ENCODE measurements at places on chromosomes 12 and 14.

DNA sequence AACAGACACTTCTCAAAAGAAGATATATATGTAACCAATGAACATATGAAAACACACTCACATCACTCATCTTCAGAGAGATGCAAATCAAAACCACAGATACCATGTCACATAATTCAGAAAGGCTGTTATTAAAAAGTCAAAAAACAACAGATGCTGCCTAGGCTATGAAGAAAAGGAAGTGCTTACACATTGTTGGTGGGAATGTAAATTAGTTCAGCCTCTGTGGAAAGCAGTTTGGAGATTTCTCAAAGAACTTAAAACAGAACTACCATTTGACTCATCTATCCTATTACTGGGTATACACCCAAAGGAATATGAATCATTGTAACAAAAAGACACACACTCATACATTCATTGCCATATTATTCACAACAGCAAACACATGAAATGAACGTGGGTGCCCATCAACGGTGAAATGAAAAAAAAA lies 35.1 kb downstream of the EIF2S3B start:
- DNase-seq: no peak

DNA sequence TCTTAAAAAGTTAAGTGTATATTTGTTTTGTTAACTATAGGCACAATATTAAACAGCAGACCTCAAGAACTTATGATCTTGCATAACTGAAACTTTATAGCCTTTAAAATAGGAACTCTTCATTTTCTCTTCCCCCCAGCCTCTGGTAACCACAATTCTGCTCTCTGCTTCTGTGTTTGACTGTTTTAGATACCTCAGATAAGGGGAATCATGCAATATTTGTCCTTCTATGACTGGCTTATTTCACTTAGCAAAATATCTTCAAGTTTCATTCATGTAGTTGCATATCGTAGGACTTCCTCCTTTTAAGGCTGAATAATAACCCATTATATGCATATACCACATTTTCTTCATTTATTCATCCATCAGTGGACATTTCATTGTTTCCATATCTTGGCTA lies 131.3 kb downstream of the PTPRO start:
- DNase-seq: no peak

- no peak for DNase-seq
Observed at GRCh38 chr12:1691123-1692007, 495 bp downstream of the ADIPOR2 start.

DNA sequence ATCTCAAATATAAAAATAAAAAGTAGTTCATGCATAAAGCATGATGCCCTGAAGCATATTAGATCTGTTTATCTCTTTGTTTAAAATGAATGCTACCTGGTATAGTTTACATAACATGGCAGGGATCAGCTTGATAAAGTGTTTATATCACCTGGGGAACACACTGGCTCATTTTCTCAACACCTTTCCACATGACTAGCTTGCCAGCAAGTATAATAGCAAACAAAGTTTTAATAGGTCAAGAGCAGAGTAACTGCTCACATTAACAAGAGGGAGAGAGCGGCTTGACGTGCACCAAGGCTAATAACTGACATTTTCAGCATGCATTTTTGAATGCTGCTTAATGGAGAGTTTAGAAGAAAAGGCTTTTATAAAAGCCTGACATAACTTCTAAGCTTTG lies 246.4 kb downstream of the EGLN3 start:
- no peak for DNase-seq

- no peak for DNase-seq
Observed at GRCh38 chr14:72942934-72943333, 16.7 kb downstream of the DCAF4 start.

Data from activated T-helper 1 cell treated with Interleukin-2 at 50 U/mL for 16 hours (primary cell).